G401 (cell line): ENCODE measurements at places on chromosomes 16 and 17. TPM values are rescaled to one million over a fixed set of nuclear protein-coding genes. Genes with fewer than 3 reads are reported as not detected.

DNA sequence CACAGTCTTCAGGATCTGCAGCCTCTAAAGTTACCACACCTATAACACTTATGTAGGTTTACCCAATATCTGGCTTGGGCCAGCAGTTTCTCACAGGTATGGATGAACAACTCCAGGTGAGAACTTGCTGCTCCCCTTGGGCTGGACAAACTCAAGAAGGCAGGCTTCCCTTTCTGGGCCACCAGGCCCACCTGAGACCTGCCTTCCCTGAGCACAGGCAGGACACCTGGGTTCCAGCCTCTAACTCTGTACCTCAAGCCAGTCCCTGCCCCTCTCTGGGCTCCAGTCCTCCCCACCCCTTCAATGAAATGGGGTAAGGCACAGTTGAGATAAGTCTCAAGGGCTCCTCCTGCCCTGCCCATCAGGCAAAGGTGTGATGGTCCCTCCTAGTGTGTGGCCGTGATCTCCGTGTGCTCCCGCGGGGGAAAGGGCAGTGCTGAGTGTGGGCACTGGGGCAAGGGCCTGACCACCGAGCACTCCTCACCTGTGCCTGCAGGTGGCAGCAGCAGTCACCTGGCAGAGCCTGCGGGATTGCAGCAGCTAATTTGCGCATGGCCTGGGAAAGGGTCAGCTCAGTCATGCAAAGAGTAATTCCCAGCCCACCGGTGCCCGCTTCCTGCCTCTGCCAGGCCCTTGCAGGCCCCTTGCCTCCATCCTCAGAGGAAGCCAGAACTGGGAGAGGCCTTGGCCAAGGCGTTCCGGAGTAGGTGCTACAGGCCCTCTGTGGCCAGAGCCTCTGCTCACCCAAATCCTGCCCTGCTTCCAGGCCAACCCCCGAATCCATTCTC, 28.2 kb upstream of the ADGRG1 start:
- peak; percentile 28 for DNase-seq

DNA sequence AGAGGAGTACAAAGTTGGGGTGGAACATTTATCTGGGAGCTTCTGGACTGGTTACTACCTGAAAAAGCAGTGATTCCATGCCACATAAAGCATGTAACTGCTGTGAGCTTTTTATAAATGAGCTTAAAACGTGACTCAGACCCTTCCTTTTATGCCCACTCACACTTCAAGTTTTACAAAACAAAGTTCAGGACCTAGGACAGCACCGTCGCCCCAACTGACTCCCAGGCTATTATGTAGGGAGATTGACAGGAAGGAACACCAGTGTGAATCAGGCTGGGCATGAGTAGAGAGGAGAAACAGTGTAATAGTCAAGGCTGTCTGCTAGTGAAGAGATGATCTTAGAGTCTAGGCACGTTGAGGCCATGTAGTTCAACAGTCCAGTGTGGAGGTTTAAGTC, 91.6 kb upstream of the DNAH9 start:
- no peak for DNase-seq

DNA sequence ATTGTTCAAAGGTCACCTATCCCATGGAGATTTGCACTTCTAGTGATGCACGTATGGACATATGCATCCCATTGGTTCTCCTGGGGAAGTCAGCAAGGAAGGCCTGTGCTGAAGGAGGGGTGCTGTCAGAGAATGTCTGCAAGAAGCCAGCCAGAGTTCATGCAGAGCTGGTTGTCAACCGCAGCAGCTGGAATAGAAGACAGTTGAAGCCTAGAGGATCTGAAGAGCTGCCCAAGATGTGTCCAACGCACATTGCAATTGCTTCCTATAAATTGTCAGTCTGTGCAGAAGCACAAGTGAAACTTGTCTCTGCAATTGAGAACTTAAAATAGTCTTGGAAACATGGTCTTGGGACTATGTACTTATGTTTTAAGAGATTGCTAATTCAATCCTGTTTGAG, 82.1 kb upstream of the CNTNAP4 start:
- no peak for DNase-seq

The TRIM72 gene
- total RNA-seq: not detected in 2 replicates

The FN3K gene
- 0.03 and 0.43 TPM in 2 replicates for total RNA-seq

The WFIKKN1 gene
- total RNA-seq: 44.6 and 64.4 TPM in 2 replicates

GRCh38 chr16:85461022-85461813, 151.9 kb upstream of the GSE1 start:
- no peak for DNase-seq

- DNase-seq: no peak
Observed at GRCh38 chr16:75099075-75099667, 17.4 kb downstream of the LDHD start.

- no peak for DNase-seq
Observed at GRCh38 chr16:78147911-78148401, 48.5 kb downstream of the WWOX start.

- no peak for DNase-seq
Observed at GRCh38 chr17:66576473-66576872, 258.4 kb upstream of the CACNG5 start.

DNA sequence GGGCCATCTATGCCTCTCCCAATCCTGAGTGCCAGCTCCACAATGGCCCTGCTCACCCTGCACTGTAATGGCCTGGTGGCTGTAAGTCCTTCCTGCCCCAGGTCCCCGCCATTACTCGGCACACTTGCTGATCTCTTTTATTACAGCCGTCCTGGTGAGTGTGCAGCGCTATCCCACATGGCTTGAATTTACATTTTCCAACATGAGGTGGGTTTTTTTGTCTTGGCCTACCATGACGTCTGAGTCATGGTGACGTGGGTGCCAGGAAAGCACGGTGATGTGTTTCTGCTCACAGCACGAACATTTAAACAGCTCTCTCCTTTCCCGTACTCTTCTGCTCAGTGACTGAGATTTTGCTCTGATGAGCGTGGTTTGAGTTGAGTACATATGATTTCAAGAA, 55.2 kb upstream of the FOXF1 start:
- DNase-seq: no peak

DNA sequence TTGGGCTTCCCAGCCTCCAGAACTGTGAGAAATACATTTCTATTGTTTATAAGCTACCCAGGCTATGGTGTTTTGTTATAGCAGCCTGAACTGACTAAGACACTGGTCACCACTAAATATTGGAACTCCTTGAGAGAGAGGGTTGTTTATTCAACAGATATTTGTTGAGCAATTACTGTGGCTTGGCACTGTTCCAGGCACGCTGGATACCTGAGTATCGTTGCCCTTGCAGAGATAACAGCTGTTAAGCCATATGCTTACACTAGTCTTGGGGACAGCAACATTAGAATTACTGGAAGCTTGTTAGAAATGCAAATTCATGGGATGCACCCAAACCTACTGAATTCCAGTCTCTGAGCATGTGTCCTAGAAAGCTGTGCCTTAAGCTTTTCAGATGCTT, 230.7 kb downstream of the HS3ST4 start:
- no peak for DNase-seq

The ATP2C2 gene
- not detected in 2 replicates for total RNA-seq

- DNase-seq: peak; percentile 95
Observed at GRCh38 chr17:74042744-74043486, 160.6 kb upstream of the RPL38 start.
